ENCODE measurements at places on chromosomes 3 and 15.

GRCh38 chr15:93212578-93212977 is 123.6 kb upstream of the RGMA start:
- DNase-seq, result no peak

GRCh38 chr3:124277144-124277890 is 285.4 kb upstream of the ROPN1 start:
- peak; percentile 81 for DNase-seq

DNA sequence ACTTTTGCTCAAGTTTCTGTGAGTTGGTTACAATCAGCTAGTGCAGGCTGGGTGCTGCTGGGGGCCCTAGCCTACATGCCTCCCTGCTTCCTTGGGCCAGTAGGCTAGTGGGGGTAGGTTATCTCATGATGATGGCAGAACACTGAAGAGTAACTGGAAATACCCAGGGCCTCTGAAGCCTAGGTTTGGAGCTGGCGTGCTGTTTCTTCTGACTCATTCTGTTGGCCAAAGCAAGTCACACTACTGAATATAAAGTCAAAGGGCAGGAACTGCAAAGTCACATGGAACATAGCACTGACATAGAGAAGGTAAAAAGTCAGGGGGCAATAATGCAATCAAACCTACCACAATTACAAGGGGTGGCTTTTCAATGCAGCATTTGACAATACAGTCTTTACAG is 34.5 kb downstream of the RASGRP1 start:
- DNase-seq, result no peak

DNA sequence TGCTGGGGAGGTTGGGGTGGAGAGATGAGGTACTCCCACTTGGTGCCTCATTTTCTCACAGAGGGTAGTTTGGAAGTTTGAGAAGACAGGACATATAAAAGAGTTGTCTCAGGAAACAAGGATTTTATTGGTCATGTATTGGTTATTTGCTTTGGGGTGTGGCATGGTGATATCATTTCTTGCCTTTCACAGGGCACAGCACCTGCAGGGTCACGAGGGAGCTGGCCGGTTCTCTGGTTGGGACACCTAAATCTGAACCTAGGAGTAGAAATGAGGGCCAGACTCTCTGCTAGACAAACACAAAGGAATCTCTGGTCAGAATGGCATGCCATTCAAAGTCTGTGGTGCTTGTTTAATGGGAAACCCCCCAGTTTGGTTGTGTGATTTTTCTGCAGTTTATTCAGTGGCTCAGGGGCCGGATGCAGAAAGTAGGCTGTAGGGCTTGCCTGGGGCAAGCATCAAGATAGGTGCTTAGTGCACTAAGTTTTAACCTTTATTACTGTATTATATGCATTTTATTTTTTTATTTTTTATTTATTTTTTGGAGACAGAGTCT is 237.7 kb upstream of the EIF1B start:
- DNase-seq, result no peak

GRCh38 chr15:55894399-55894965 is 98.9 kb downstream of the NEDD4 start:
- DNase-seq, result no peak

GRCh38 chr3:133459400-133459799 is 59.5 kb downstream of the BFSP2 start:
- DNase-seq, result peak; percentile 23

DNA sequence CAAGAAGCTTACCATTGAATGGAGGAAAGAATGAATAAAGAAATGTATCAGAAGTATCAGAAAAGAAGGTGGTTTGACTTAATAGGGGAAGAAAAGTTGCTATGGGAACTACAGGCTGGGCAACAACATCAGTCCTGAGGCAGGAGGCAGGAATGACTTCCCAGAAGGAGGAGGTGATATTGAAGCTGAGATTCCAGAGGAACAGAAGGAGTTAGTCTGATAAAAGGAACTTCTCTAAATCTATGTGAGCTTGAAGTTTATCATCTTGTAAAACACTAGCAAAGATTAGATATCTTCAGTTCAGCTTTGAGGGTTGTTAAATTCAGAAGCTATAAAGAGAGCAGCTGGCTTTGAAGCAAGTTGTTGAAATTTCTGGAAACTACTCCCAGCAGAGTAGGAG is 213.3 kb upstream of the THRB start:
- DNase-seq, result no peak

DNA sequence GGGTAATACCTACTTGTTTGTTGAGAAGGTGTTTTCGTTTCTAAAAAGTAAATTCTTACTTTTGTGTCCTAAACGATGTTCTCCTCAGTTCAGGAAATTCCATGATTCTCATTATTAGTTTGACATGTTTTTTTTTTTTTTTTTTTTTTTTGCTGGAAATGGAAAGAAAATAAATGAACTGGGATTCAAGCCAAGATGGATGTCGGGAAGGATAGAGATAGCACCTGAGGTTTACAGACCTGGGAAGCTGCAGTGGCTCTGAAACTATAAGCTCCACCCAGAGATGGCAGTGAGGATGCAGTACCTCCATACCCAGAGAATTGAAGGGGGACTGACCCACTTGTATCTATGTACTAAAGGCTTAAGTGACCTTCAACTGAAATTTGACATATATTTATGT is 334.6 kb upstream of the TGFBR2 start:
- DNase-seq, result no peak

GRCh38 chr15:69225355-69226022 is 65.1 kb downstream of the GLCE start:
- peak; percentile 74 for DNase-seq

DNA sequence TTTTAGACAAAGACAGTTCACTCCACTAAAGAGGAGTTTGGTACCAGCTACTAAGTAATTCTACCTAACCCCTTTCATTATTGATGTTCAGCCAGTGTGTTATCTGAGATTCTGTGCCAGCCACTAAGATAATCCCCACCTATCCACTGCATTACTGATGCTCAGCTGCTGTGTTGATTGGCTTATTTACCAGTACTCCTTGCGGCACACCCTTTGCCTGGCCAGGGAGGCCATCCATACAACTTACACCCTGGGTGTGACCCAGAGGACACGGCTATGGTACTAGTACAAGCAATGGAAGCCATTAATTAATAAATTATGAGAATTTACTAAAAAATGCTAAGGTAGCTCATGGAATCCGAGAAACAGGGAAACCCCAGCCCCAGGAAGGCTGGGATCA is 290.7 kb upstream of the CTNNB1 start:
- DNase-seq, result no peak

Measured in fibroblast of lung (primary cell).